ENCODE measurements at places on chromosomes 16 and 17. TPM values are rescaled to one million over a fixed set of nuclear protein-coding genes. Genes with fewer than 3 reads are reported as not detected.

GRCh38 chr17:77125432-77125901 is 15.3 kb upstream of the SEC14L1 start:
- no peak overlapping the region for H3K27ac ChIP-seq
- no peak for DNase-seq
- H3K4me3 ChIP-seq, result no peak overlapping the region
- no peaks in the 10 kb centered on the region for H3K27me3 ChIP-seq
- H3K36me3 ChIP-seq, result no peaks in the 10 kb centered on the region
- peaks cover 14% of the 10 kb centered on the region for H3K4me1 ChIP-seq

GRAP gene
- 0.15 TPM for total RNA-seq

- DNase-seq, result no peak
- H3K27me3 ChIP-seq, result no peaks in the 10 kb centered on the region
- H3K4me3 ChIP-seq, result no peak overlapping the region
- H3K27ac ChIP-seq, result no peak overlapping the region
- H3K4me1 ChIP-seq, result no peaks in the 10 kb centered on the region
These were observed 1.5 kb downstream of the TGFB1I1 start for GRCh38 chr16:31473264-31473984.

- no peak overlapping the region for H3K27ac ChIP-seq
- no peak overlapping the region for H3K4me3 ChIP-seq
- H3K4me1 ChIP-seq, result peaks cover 15% of the 10 kb centered on the region
- DNase-seq, result no peak
- no peaks in the 10 kb centered on the region for H3K27me3 ChIP-seq
These were observed 23.2 kb upstream of the FASN start for GRCh38 chr17:82121246-82121645.

- no peak for DNase-seq
- no peak overlapping the region for H3K27ac ChIP-seq
- H3K4me3 ChIP-seq, result no peak overlapping the region
- H3K27me3 ChIP-seq, result no peaks in the 10 kb centered on the region
- no peaks in the 10 kb centered on the region for H3K36me3 ChIP-seq
These were observed 160.6 kb downstream of the MAF start for GRCh38 chr16:79439901-79440300.

DNA sequence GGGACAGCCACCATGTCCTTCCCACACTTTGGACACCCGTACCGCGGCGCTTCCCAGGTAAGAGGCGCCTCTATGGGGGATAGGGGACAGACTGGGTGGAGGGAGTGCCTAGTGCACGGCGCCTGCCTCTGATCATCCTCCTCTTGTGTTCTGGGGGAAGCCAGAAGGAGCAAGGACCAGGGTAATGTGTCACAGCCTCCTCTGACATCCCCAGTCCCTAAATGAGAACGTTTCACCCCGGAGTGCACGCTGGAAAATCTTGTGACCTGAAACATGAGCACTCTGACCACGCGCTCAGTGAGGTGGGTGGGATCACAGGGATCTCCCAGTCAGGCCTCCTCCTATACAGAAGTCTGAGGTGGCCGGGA is 1.1 kb downstream of the IRX6 start:
- H3K4me3 ChIP-seq, result peak overlapping the region; percentile 76
- peaks cover 17% of the 10 kb centered on the region for H3K4me1 ChIP-seq
- H3K36me3 ChIP-seq, result no peaks in the 10 kb centered on the region
- peaks cover 70% of the 10 kb centered on the region for H3K27me3 ChIP-seq
- no peak overlapping the region for H3K27ac ChIP-seq
- DNase-seq, result no peak
